ENCODE measurements at places on chromosomes 5 and 9. TPM values are rescaled to one million over a fixed set of nuclear protein-coding genes. Genes with fewer than 3 reads are reported as not detected.

Gene LRRC70
- total RNA-seq = 11.8 TPM

Gene ZNF608
- 15.4 TPM for total RNA-seq

Gene HMGCS1
- total RNA-seq = 36.5 TPM

Gene ENTPD2
- total RNA-seq = not detected

Gene ALDOB
- 4.8 TPM for total RNA-seq

Gene AK1
- 64.5 TPM for total RNA-seq

Gene TAF11L10
- total RNA-seq = not detected

GRCh38 chr5:171306781-171307591 is 2.1 kb upstream of the TLX3 start:
- H3K4me1 ChIP-seq = peaks cover 16% of the 10 kb centered on the region
- no peaks in the 10 kb centered on the region for H3K36me3 ChIP-seq
- peaks cover 30% of the 10 kb centered on the region for H3K27me3 ChIP-seq
- no peak overlapping the region for H3K27ac ChIP-seq
- DNase-seq = no peak

GRCh38 chr9:134044944-134045343 is 19.7 kb downstream of the BRD3OS start:
- H3K27ac ChIP-seq = no peak overlapping the region
- H3K4me1 ChIP-seq = no peaks in the 10 kb centered on the region
- no peak for DNase-seq
- H3K27me3 ChIP-seq = no peaks in the 10 kb centered on the region

GRCh38 chr5:146165460-146165859 is 17.0 kb downstream of the LARS1 start:
- no peak overlapping the region for H3K27ac ChIP-seq
- no peak overlapping the region for H3K4me3 ChIP-seq
- no peaks in the 10 kb centered on the region for H3K27me3 ChIP-seq
- peaks cover 95% of the 10 kb centered on the region for H3K36me3 ChIP-seq

DNA sequence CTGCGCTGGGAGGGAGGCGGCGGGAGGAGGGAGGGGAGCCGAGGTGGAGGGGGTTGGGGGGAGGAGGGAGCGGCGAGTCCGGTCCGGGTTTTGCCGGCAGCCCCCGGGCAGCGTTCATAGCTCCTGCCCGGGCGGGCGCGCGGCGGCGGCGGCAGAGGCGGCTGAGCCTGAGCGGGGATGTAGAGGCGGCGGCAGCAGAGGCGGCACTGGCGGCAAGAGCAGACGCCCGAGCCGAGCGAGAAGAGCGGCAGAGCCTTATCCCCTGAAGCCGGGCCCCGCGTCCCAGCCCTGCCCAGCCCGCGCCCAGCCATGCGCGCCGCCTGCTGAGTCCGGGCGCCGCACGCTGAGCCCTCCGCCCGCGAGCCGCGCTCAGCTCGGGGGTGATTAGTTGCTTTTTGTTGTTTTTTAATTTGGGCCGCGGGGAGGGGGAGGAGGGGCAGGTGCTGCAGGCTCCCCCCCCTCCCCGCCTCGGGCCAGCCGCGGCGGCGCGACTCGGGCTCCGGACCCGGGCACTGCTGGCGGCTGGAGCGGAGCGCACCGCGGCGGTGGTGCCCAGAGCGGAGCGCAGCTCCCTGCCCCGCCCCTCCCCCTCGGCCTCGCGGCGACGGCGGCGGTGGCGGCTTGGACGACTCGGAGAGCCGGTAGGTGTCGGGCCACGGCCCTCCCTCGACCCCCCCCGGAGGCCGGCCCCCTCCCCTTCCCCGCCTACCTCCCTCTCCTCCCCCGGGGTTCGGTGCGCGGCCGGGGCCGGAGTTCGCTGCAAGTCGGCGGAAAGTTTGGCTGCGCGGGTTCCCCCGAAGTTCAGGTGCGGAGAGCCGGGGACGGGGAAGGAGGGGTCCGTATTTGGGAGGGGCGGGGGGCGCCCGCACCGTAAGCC is at the start of gene CXXC5:
TSS of gene CXXC5 (plus strand) at position 145 of the 877 bp plus-strand sequence. CDS start 32,175 bp downstream, outside the sequence.
- peaks cover 28% of the 10 kb centered on the region for H3K4me1 ChIP-seq
- peak within 1 kb of the TSS; percentile 79 for H3K4me3 ChIP-seq
- DNase-seq = no peak
- peak within 1 kb of the TSS; percentile 96 for H3K27ac ChIP-seq
- no peaks in the 10 kb centered on the region for H3K27me3 ChIP-seq

- H3K27me3 ChIP-seq = no peaks in the 10 kb centered on the region
- no peaks in the 10 kb centered on the region for H3K36me3 ChIP-seq
- DNase-seq = no peak
- no peaks in the 10 kb centered on the region for H3K4me1 ChIP-seq
- H3K4me3 ChIP-seq = no peak within 1 kb of the TSS
These were observed at the start of gene IFNA2 for GRCh38 chr9:21385131-21385670. Gene IFNA2, minus strand, starts transcription at chr9:21385398. Its CDS starts 69 bp downstream, at chr9:21385329.

Measured in ascending aorta (tissue), 2 donors.